GM23338 (cell line): ENCODE measurements at places on chromosomes 6 and 20. TPM values are rescaled to one million over a fixed set of nuclear protein-coding genes. Genes with fewer than 3 reads are reported as not detected.

- peak; percentile 55 for DNase-seq
- no peak overlapping the region; the same call in 1 of the 2 replicates for H3K27ac ChIP-seq
- H3K36me3 ChIP-seq: no peaks in the 10 kb centered on the region
- peaks cover 23% of the 10 kb centered on the region for H3K27me3 ChIP-seq
- peak overlapping the region; percentile 97 for H3K4me3 ChIP-seq
Observed at GRCh38 chr20:34703424-34704176, 544 bp upstream of the TP53INP2 start.

- no peaks in the 10 kb centered on the region for H3K36me3 ChIP-seq
- peak; percentile 41 for DNase-seq
- no peak overlapping the region for H3K4me3 ChIP-seq
- H3K4me1 ChIP-seq: peaks cover 3% of the 10 kb centered on the region; the same call in 1 of the 2 replicates
- no peaks in the 10 kb centered on the region for H3K27me3 ChIP-seq
- no peak overlapping the region for H3K27ac ChIP-seq
Observed at GRCh38 chr6:35534407-35535170, 21.9 kb upstream of the TULP1 start.

The GSTA2 gene
- not detected in 2 replicates for total RNA-seq

The HAO1 gene
- total RNA-seq: not detected in 2 replicates

The SGK2 gene
- 0.08 and 0.42 TPM in 2 replicates for total RNA-seq
